ENCODE measurements at places on chromosomes 2 and 18.

GRCh38 chr2:31736695-31737454, 156.1 kb upstream of the SRD5A2 start:
- DNase-seq = no peak

GRCh38 chr2:68564426-68564825, 79.0 kb upstream of the PROKR1 start:
- DNase-seq = no peak

DNA sequence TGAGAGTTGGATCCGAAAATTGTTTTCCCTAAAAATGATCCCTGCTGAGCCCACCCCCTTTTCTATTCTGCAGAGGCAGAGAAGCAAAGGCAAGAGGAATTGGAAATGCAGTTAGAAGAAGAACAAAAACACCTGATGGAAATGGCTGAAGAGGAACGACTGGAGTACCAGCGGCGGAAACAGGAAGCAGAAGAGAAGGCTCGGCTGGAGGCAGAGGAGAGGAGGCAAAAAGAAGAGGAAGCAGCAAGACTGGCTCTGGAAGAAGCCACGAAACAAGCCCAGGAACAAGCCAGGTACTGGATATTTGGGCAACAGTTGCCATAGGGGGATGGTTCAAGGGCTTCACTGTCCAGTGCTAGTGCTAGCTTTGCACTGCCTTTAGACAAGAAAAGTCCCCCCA, 41.7 kb downstream of the SUMO1 start:
- no peak for DNase-seq

GRCh38 chr2:240594511-240595380, 8.2 kb downstream of the CAPN10 start:
- no peak for DNase-seq

- no peak for DNase-seq
Observed at GRCh38 chr2:62300925-62301324, 105.0 kb downstream of the B3GNT2 start.

DNA sequence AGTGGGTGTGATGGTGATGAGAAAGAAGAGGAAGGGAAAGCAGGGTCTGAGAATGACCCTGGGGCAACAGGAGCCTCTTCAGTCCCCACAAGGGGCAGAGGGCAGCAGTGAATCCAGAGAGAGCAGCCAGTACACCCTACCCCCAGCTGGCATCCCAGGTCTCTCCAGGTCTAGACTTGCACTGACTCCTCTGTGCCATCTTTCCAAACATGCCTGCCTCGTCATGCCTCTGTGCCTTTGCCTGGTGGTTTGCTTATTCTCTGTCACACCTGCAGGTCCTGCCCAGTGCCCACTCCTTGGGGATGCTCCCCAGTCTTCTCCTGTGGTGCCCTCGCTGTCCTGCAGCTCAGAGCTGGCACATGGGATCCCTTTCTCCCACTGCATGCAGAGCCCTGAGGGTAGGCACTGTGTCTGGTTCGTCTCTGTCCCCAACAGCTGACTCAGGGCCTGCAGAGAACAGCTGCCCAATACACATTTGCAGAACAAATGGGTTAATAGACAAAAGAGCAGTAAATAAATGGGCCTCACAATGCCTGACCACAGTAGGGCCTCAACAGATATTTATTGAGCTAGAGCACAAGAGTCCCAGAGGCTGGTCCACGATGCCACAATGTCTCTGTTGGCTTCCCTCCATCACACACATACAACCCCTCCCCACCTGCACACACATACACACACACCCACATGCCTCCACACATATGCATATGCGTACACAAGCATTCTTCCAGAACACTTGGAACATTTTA, 89.8 kb downstream of the HS1BP3 start:
- DNase-seq = no peak

All from DMS153 (cell line).